ENCODE measurements at places on chromosomes 5 and 9.

GRCh38 chr5:4991925-4992324, 148.2 kb upstream of the ADAMTS16 start:
- no peak for DNase-seq

DNA sequence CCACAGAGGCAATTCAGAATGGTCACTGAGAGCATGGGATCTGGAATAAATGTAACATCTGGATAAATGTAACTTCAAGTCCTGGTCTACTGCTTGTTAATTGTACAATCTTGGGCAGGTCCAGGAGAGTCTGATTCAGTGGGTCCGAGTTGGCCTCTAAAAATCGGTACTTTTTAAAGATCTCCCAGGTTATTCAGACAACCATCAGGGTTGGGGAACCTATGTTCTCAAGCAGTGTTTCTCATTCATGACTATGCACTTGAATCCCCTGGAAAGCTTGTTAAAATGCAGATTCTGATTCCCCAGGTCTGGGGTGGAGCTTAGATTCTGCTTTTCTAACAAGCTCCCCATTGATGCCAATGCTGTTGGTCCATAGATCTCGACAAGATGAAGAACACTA, 14.8 kb downstream of the ANXA1 start:
- no peak for DNase-seq

DNA sequence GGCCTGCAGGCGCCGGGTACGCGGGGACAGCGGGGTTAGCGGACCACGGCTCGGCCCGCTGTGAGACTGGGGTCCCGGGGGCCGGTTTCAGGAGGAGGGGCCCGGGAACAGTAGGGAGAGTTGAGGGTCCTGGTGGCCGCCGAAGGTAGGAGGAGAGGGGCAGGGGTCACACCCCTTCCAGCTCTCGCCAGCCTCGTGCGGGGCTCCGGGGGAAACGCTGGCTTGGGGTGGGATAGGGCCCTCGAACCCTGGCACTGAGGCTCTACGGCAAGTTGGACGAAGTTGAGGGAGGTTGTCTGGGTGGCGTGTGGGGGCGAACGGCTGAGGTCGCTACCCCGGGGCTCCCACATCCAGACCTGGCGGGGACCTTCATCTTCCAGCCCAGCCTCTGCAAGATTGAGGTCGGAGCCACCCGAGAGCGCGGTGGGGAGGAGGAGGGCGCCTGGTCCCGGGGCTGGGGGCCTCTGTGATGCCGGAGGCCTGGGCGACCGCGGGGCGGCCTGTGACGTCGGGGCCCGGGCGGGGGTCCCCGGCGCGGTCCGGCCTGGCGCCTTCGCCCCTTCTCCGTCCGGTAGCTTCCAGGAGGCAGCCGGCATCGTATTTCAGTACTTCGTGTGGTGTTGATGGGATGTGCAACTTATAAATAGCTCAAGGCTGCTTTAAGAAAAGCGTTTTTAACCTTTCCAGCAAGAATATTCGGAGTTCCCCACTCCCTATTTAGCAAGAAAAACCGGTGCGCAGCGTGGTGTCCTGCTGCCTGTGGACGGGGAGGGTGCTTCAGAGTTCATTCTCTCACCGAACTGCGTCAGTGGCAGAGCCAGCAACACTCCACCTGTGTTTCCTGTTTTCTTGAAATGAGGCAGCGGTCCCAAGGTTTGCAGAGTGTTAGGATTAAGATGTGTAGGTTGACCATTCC, 902 bp downstream of the HABP4 start:
- DNase-seq = no peak

GRCh38 chr9:130561056-130561455, 18.3 kb upstream of the FUBP3 start:
- no peak for DNase-seq

GRCh38 chr5:170603109-170603508, 99.3 kb downstream of the KCNIP1 start:
- DNase-seq = no peak

GRCh38 chr5:177316005-177316404, 4.3 kb upstream of the MXD3 start:
- no peak for DNase-seq

GRCh38 chr9:137089232-137089947, 2.6 kb downstream of the MAN1B1 start:
- DNase-seq = no peak

DNA sequence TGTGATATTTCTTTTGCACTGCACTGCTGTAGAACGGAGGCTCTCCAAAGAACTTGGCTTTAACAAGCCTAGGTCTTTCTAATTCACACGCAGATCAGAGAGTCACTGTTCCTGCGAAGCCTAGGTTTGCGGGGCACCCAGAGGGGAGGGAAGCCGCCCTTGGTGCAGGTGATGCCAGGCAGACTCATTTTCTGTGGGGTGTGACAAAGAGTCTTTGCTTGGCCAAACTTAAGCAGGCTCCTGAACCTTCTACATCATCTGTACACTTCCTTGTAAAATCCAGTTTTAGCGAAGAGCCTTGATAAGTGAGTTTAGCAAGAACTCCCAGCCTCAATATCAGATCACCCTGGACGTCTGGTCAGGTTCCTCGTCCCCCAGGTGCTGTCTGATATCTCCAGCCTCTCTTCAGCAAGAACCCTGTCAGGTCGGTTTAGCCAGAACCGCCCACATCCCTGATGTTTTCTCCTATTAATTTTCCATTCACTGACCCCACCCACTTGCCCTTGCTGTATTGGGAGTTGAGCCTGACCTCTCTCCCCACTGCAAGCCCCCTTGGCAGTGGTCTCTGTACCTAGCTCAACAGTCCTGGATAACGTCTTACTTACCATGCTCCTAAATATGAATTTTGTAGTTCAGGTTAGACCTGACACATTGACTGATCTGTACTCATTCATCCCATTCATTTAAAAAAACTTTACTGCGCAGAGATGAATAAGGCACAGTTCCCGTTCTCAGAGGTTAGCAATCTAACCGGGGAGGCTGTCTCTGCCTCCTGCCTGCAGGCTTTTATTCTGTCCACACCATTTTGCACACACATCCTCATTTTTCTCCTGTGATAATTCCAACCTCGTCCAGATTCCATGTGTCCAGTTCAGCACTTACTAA, 880 bp upstream of the UBAC1 start:
- DNase-seq = no peak

DNA sequence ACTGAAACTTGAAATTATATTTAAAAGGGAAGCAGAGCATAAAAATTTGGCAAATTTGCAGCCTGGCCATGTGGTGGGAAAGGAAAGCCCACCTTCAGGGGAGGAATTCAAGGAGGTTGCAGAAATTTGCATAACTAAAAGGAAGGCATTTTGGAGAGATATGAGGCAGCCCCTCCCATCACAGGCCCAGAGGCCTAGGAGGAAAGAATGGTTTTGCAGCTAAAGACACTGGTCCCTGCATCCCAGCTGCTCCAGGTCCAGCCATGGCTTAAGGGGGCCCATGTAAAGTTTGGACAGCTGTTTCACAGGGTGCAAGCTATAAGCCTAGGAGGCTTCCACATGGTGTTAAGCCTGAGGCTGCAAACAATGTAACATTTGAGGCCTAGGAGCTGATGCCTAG, 212.5 kb downstream of the NNT start:
- DNase-seq = no peak

GRCh38 chr9:2465921-2466460, 155.6 kb upstream of the VLDLR start:
- no peak for DNase-seq

DNA sequence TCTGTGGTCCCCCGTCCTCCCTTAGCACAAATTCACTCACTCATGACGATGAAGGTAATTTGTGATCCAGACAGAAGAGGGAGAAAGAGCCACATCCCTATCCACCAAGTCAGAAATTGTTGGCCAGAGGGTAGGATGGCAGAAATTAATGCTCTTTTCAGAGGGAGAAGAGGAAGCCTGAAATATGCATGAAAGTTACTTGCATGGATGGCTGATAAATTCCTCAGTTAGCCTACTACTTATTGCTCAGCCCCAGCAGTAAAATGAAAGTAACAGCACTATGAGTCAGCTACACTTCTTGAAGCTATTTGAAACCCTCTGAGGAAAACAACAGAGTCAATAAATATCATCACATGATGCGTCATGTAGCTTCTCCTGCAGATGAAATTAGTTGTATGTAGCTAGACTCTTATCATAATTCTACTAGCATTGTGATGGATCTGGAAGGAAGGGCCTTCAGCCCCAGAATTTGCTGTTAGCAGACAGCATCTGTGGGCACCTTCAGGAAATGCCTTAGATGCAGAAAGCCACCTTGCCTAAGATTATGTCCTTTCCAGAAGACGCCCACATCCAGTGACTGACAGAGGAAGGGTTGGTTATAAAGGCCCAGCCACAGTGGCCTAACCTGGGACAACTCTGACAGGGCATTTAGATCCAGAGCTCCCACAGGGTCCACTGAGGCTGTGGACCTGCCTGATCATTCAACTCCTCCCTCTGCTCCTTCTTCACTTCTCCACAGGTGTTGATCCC, 81.2 kb upstream of the CCDC112 start:
- DNase-seq = no peak

- no peak for DNase-seq
These were observed 24.0 kb downstream of the NAA35 start for GRCh38 chr9:85964949-85965348.

- DNase-seq = no peak
These were observed 20.8 kb upstream of the CEP120 start for GRCh38 chr5:123444016-123444415.

DNA sequence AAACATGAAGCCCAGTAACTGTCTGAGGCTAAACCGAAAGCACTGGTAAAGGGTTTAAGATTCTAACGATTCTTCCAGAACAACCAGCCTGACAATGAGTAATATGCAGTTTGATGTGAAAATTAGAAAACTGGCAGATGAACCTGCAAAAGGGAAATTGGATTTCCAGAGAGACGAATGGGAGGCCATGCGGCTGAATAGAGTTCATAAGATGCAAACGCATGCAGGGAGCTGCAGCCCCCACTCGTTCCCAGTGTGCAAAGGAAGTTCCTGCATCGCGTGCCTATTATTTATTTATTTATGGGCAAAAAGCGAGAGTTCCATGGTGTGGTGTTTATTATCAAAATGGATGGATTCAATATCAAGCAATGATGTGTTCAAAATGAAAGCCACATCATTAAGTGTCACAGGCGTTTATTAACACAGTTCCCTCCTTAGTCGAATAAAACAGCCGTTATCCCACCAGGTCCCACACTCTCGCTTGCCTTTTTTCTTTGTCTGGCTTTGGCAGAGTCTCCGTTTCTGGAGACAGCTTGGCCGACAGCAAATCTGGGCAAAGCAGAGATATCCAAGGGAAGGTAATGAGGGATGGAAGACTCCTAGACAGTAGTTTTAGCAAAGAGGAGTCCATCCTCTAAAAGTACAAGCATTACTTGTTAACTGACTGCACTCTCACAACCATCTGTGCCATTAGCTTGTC, 451.4 kb downstream of the KDM4C start:
- no peak for DNase-seq

GRCh38 chr9:1977026-1977425, 38.1 kb upstream of the SMARCA2 start:
- no peak for DNase-seq

- no peak for DNase-seq
These were observed 271.2 kb downstream of the SLIT3 start for GRCh38 chr5:169029661-169030274.

DNA sequence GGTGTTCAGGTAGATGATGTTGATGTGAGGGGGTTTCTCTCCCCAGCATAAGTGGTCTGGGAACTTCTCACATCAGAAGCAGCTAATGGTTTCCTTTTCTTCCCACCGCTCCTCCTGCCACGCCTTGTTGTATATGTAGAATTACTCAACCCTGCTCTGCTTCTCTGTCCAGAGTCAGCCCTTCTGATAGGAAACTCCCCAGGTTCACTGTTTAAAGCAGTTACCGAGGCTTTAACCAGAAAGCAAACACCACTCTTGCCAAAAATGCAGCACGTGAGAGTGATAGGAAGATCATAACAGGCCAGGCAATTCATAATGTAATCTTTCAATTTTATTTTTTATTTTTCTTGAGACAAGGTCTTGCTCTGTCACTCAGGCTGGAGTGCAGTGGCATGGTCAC, 10.5 kb upstream of the TMEM252 start:
- no peak for DNase-seq

DNA sequence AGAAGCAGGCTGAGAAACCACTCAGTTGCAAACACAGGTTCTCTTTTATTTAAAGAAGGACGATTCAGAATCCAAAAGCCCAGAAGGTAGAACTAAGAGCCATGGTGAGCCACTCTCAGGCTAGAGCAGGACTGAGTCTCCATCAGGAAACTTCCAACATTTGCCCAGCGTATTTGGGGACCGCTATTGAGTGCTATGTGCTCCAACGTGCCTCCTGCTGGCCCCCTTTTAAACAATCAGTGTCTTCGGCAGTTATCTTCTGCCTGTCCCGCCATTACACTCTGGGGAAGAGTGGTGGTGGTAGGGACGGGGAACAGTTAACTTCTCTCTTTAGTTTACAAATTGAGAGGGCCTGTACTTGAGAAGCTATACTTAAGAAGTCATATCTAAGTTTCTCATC, 78.1 kb downstream of the DENND1A start:
- no peak for DNase-seq

DNA sequence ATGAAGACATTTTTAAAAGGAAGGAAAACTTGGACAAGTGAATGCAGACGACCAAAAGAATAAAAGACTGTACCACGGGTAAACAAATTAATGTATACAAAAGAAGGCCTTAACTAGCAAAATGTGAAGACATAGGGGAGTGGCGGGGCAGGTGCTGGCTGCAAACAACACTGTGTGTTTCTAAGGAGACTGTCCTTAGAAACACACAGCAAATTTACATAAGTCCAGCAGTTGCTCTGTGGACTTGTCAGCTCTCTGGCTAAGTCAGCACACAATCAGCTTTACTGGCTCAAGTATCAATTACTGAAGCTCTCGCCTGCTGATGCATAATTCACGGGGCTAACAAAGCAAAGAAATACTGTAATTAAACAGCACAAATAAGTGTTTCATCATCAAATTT, 24.8 kb downstream of the PTBP3 start:
- DNase-seq = no peak

GRCh38 chr5:149172709-149173505, 31.6 kb downstream of the ABLIM3 start:
- no peak for DNase-seq

DNA sequence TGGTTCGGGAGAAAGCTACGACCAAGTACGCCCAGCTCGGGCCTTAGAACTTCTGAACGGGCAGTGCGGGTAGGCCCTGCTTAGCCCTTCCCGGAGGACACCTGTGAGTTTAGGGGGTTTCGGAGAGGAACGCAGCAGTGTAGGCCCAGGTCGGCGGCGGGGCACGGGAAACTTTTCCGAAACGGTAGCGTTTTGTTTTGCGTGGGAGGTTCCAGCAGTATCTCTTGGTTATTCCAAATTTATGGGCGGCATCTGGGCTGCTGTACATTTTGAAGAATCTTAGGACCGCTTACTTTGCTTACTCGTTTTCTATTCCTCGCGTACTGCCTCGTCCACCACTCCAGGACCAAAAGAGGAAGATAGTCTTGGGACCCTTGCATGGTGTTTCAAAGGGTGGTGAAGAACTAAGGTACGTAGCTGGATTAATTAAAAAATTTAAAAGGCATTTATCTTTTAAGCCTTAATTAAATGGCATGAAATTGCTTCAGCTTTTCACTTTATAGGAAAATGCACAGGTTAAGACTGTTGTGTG, 492 bp downstream of the TENT2 start:
- DNase-seq = no peak

DNA sequence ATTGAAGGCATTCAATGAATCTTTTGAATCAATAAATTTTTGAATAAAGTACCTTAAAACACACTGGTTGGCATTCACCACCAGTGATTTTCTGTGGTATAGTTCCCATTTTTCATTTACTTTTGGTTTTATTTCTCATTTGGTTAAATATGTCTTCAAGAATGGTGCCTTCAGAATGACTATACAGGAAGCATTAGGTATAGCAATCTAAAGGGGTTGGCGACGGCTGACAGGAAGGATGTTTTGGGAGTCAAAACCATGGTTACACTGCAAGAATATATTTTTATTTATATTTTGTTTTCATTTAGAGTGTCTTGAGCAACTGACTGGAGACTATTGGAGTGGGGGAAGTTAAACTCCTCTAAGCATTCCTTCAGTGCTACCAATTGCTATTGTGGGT, 235.7 kb downstream of the HTR1A start:
- no peak for DNase-seq

All from stimulated activated CD8-positive, alpha-beta memory T cell treated with anti-CD3 and anti-CD28 coated beads, Interleukin-7, amount 100 ng/mL, for 1 hour (primary cell).